ENCODE measurements at places on chromosomes 3 and 15. TPM values are rescaled to one million over a fixed set of nuclear protein-coding genes. Genes with fewer than 3 reads are reported as not detected.

The MB21D2 gene
- total RNA-seq: 10.3 TPM

The ACAN gene
- total RNA-seq: not detected

The NKIRAS1 gene
- 6.4 TPM for total RNA-seq

The CORO2B gene
- total RNA-seq: 0.32 TPM

The TRIM71 gene
- not detected for total RNA-seq

The SPESP1 gene
- total RNA-seq: 4.9 TPM

The PLCB2 gene
- 7.8 TPM for total RNA-seq

The MYLK gene
- total RNA-seq: 23.4 TPM

The TMCO5A gene
- total RNA-seq: not detected

The ZMYND10 gene
- 0.32 TPM for total RNA-seq

The LDHAL6B gene
- total RNA-seq: not detected

The FBXW12 gene
- not detected for total RNA-seq

The THAP10 gene
- total RNA-seq: 1.9 TPM

The GUCA1C gene
- total RNA-seq: not detected

The ARGFX gene
- not detected for total RNA-seq

The CYP1A1 gene
- total RNA-seq: 1.6 TPM

The PLSCR4 gene
- 27.9 TPM for total RNA-seq

The RTP1 gene
- total RNA-seq: not detected

The ADGRG7 gene
- total RNA-seq: not detected

The STARD9 gene
- total RNA-seq: 5.8 TPM

The PLA2G4E gene
- total RNA-seq: not detected

The MED12L gene
- total RNA-seq: 0.32 TPM

The CYP1A2 gene
- total RNA-seq: not detected

The TNNC1 gene
- total RNA-seq: not detected

The GOLGA8J gene
- total RNA-seq: not detected

The SCAMP5 gene
- total RNA-seq: 9.4 TPM

The CYP19A1 gene
- not detected for total RNA-seq

The DIS3L gene
- total RNA-seq: 24.2 TPM

The DPPA4 gene
- total RNA-seq: not detected

The TM6SF1 gene
- 40.7 TPM for total RNA-seq

The HRG gene
- total RNA-seq: not detected

The CFAP100 gene
- not detected for total RNA-seq

The OR5K2 gene
- total RNA-seq: not detected

The CATSPER2 gene
- total RNA-seq: 1.6 TPM

The CPLX3 gene
- total RNA-seq: not detected

The VGLL3 gene
- 3.2 TPM for total RNA-seq

The CLDN1 gene
- not detected for total RNA-seq

The CCR3 gene
- not detected for total RNA-seq

The SPATA16 gene
- not detected for total RNA-seq

The GDPGP1 gene
- total RNA-seq: 8.8 TPM

The CLRN1 gene
- not detected for total RNA-seq

The GPR176 gene
- 48.1 TPM for total RNA-seq

The SLC24A5 gene
- under 0.01 TPM for total RNA-seq

The C3orf85 gene
- total RNA-seq: not detected

The RPL32 gene
- 602 TPM for total RNA-seq

The LRTM1 gene
- not detected for total RNA-seq

The CLPX gene
- 40.9 TPM for total RNA-seq

The SACM1L gene
- total RNA-seq: 28.9 TPM

The RASGRP1 gene
- under 0.01 TPM for total RNA-seq

The TRIP4 gene
- total RNA-seq: 14.0 TPM

The PRC1 gene
- 204 TPM for total RNA-seq
